Vagina (tissue), 2 donors: ENCODE measurements at places on chromosomes 3 and 15. TPM values are rescaled to one million over a fixed set of nuclear protein-coding genes. Genes with fewer than 3 reads are reported as not detected.

The ERICH6 gene
- not detected for total RNA-seq

DNA sequence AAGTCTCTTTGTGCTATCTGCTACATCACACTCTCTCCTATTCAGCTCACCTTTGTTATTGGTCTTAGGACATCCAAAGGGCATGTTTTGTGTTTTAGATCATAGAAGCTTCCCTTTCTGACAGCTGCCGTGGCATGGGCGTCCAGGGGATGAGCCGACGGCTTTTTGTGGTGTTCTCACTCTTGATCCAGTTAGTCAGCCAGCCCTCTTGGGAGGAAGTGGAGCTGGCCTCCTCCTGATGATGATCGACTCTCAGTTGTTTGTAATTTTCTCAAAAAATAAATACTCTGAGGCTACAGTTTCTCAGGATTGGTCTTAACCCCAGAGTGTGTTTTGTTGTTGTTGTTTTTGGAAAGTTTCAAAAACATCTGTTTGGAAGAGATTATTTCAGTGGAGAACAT, 34.4 kb downstream of the BOC start:
- peak; percentile 84 for DNase-seq

GRCh38 chr3:29279806-29280205, 1.1 kb upstream of the RBMS3 start:
- DNase-seq = no peak

DNA sequence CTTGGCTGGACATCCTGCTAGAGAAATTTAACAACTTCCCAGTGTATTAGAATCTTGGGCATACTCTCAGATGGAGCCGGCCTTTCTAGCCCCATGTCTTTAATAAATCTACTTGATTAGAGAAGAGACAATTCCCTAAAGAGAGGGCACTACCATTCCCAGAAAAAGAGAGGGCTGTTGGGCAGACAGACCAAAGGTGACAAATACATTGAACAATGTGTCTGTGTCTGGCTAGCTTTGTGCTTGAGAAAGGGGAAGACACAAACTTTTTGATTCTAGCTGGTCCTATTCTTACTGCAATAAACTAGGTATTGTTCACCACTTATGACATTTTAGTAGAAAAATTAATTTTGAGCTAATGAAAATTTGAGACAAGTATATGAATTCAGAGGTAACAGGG, 57.7 kb downstream of the DUT start:
- peak; percentile 16 for DNase-seq

The PTH1R gene
- total RNA-seq = 13.0 TPM

The NFKBIZ gene
- 136 TPM for total RNA-seq

The GASK1A gene
- 10.6 TPM for total RNA-seq

- DNase-seq = no peak
Observed at GRCh38 chr3:18077128-18077840, 334.9 kb upstream of the TBC1D5 start.

The LMOD3 gene
- not detected for total RNA-seq

The ZKSCAN7 gene
- 2.7 TPM for total RNA-seq

The TTLL3 gene
- total RNA-seq = 73.4 TPM

DNA sequence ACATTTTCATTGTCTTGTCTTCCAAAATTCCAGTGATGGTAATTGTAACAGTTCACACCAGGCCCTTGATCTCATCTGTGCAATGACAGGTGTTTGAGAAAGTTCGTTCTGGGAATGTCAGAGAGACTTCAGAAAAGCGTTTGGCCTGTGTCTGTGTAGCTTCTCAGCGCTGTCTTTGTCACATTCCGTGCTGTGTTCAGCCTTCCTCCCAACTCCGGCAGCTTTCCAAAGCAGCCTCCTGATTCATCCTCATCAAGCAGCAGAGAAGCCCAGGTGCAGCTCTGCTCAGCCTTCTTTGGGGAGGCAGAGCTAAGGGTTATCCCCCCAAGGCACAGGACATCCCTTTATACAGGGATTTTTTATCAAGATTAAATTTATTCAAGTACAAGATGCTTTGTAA, 494.0 kb upstream of the SUCLG2 start:
- no peak for DNase-seq

The CTXN2 gene
- not detected for total RNA-seq

DNA sequence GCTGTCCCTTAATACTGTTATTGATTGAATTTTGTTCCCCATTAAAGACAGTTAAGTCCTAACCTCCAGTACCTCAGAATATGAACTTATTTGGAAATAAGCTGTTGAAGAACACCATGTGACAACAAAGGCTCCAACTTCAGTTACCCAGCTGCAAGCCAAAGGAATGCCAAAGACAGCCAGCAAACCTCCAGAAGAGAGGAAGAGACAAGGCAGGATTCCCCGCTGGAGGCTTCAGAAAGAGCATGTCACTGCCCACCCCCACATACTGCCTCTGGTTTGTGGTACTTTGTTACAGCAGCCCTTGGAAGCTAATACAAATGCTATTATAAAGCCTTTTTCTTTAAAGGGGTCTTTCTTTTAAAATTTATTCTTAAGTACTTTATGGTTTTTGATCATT, 18.4 kb upstream of the NEK10 start:
- DNase-seq = no peak

The ITIH4 gene
- 5.9 TPM for total RNA-seq

GRCh38 chr3:54999159-54999558, 71.3 kb upstream of the LRTM1 start:
- DNase-seq = no peak
